Natural killer cell treated with Interleukin-12 subunit alpha and Interleukin-12 subunit beta and Interleukin-15 and Interleukin-18, amount 100 ng/mL, for 72 hours (primary cell): ENCODE measurements at places on chromosomes 5 and 9.

- DNase-seq = no peak
Observed at GRCh38 chr5:16885635-16886365, 50.3 kb downstream of the MYO10 start.

DNA sequence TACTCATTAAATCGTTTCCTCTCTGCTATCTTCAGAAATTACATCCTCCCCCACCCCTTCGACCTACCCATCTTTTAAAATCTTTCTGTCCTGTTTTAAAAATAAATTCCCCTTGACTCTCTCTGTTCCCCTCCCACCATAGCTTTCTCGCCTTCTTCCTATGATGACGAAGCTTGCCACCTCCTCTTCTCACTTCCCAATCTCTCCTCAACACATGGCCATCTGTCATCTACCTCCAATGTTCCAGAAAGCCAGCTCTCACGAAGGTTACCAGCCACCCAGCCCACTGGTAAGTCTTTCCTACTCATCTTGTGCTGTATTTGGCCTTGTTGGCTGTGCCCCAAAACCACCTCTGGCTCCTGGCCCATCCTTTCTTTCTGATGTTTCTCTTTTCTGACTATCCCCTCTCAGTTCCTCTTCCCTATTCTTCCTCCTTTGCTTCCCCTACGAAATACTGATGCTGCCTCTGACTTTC lies 346.3 kb downstream of the ENC1 start:
- no peak for DNase-seq

DNA sequence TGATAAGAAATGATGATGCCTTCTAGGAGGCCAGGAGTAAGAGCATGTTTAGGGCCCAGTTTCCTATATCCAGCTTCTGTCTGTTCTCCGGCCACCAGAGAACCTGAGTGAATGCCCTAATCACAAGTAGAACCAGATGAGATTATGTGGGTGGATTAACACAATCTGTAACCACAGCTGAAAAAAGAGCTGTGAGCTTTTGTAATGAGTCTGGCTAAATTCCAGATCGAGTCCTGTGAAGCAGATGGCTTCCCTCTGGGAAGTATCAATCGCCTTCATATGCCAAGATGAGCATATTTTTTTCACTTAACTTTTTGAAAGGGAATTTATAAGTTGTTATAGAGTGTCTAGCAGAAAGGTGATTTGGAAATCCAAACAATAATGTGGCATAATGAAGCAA lies 99.8 kb downstream of the NNT start:
- DNase-seq = no peak

GRCh38 chr5:98497418-98497817 lies 276.0 kb upstream of the RGMB start:
- no peak for DNase-seq
